Left lung (tissue), 14 donors: ENCODE measurements at places on chromosomes 4 and X. TPM values are rescaled to one million over a fixed set of nuclear protein-coding genes. Genes with fewer than 3 reads are reported as not detected.

- no peak overlapping the region for H3K27ac ChIP-seq
- no peaks in the 10 kb centered on the region for H3K4me1 ChIP-seq
- H3K36me3 ChIP-seq = no peaks in the 10 kb centered on the region
- H3K27me3 ChIP-seq = no peaks in the 10 kb centered on the region
- H3K4me3 ChIP-seq = no peak overlapping the region
These were observed 339.6 kb upstream of the FAT1 start for GRCh38 chr4:187063251-187063650.

- no peaks in the 10 kb centered on the region for H3K27me3 ChIP-seq
- H3K27ac ChIP-seq = no peak overlapping the region
- no peak for DNase-seq
- H3K4me3 ChIP-seq = no peak overlapping the region
- no peaks in the 10 kb centered on the region for H3K4me1 ChIP-seq
These were observed 9.5 kb downstream of the IGSF1 start for GRCh38 chrX:131279617-131280016.

- no peaks in the 10 kb centered on the region for H3K4me1 ChIP-seq
- DNase-seq = no peak
- no peak overlapping the region for H3K27ac ChIP-seq
- no peaks in the 10 kb centered on the region for H3K36me3 ChIP-seq
These were observed 77.3 kb downstream of the PHEX start for GRCh38 chrX:22109442-22109841.

- H3K4me3 ChIP-seq = no peak overlapping the region
- no peaks in the 10 kb centered on the region for H3K36me3 ChIP-seq
- DNase-seq = no peak
- H3K27ac ChIP-seq = no peak overlapping the region
- no peaks in the 10 kb centered on the region for H3K27me3 ChIP-seq
These were observed 188.8 kb upstream of the TECRL start for GRCh38 chr4:64598066-64598465.

DNA sequence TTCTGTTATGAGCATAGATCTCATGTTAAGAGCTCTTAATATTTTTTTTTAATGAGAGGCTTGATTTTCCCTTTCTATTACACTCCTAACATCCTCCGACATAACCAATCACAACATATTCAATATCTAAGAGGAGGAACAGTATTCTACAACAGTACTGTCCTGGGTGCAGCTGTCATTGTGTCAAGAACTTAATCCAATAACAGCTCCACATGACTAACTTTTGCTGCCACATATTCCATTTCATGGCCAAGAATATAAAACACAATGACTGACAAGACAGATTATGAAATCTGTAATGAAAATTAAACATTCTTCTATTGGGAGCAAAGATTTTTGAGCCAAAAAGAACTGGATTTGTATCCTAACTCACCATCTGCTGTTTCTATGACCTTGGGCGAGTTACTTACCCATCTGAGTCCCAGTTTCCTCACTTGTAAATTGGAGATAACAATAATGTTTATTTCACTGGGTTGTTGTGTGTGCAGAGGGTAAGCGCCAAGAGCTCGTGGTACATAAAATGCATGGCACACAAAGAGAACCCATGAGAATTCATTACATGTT is 405.6 kb downstream of the SPRY1 start:
- H3K36me3 ChIP-seq = no peaks in the 10 kb centered on the region
- no peak overlapping the region for H3K4me3 ChIP-seq
- DNase-seq = no peak
- H3K27ac ChIP-seq = no peak overlapping the region

DNA sequence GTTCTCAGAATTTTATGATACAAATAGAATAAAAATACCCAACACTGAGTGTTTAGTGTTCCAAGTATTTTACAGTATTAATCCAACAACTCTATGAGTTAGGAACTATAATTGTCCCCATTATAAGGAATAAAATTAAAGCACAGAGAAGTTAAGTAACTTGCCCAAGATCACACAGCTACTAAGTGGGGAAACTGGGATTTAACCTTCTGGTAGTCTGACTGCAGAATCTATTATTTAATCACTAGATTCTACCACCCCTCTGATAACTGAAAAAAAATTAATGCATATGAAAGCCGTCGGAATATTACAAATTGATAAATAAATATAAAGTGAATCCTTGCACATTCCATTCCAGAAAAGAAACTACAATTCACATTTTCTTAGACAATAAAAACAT is 5.7 kb upstream of the NKX6-1 start:
- H3K4me1 ChIP-seq = peaks cover under 1% of the 10 kb centered on the region
- H3K36me3 ChIP-seq = no peaks in the 10 kb centered on the region
- no peak overlapping the region for H3K4me3 ChIP-seq

- DNase-seq = no peak
- no peaks in the 10 kb centered on the region for H3K27me3 ChIP-seq
- no peaks in the 10 kb centered on the region for H3K36me3 ChIP-seq
- no peak overlapping the region for H3K27ac ChIP-seq
- H3K4me3 ChIP-seq = no peak overlapping the region
These were observed 28.7 kb downstream of the SAT1 start for GRCh38 chrX:23811656-23812055.

The NUDT11 gene
- 8.5 TPM for polyA plus RNA-seq

The VSIG4 gene
- polyA plus RNA-seq = 8.8 TPM

The SLC34A2 gene
- 140 TPM for polyA plus RNA-seq

The C4orf54 gene
- polyA plus RNA-seq = 0.03 TPM
